ENCODE measurements at places on chromosomes 2 and 18.
A peak's percentile ranks its signal among the peaks of the same experiment; 100 is the strongest.

DNA sequence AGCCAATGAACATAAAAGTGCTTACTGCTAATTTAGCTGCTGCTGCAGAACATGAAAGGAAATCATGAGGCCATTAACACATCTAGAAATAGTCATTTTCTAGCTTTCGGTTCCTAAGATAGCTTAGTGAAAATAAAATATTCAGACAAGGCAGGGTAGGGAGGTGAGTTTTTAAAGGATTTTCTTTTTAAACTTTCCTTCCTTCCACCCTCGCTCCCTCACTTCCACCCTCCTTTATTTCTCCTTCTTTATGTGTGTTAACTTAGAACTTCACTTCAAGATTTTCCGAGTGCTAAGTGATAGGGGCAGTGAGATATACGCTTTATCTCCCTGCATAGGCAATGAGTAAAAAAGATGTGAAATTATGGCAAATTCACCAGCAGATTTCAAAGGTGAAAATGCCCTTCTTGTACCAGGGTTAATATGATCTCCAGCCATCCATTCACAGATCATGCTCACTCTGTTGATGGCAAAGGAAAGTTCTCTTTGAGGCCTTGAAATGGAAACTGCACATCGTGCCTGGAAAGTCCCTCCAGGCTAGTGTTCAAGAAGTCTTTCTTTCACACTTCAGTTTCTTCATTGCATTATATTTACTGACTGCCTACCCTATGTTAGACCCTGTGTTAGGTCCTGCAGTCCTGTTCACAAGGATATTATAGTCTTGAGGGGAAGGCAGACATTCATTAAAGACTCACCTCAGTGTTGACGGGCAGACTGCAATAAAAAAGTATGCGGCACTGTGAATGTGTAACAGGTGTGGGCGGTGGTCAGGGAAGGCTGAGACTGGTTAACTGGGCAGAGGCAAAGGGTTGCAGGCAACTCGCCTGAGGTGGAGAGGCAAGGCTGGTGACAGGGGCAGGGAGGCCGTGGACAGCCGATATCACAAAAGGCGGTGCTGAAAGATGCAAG, 200.8 kb downstream of the PLCL1 start:
- no peak for DNase-seq

- DNase-seq, result peak; percentile 10
Observed at GRCh38 chr18:61992923-61993322, 100.1 kb upstream of the RNF152 start.

DNA sequence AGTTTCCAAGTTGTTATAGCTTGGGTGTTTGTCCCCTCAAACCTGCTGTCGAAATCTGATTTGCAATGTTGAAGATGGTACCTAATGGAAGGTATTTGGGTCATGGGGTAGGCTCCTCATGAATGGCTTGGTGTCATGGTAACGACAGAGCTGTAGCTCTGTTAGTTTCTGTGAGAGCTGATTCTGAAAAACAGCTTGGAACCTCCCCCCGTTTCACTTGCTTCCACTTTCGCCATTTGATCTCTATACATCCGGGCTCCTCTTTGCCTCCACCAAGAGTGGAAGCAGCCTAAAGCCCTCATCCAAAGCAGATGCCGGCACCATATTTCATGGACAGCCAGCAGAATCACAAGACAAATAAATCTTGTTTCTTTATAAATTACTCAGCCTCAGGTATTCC, 1035.1 kb upstream of the SLC39A10 start:
- DNase-seq, result no peak

GRCh38 chr18:49839012-49839411, 25.7 kb upstream of the ACAA2 start:
- DNase-seq, result peak; percentile 69

DNA sequence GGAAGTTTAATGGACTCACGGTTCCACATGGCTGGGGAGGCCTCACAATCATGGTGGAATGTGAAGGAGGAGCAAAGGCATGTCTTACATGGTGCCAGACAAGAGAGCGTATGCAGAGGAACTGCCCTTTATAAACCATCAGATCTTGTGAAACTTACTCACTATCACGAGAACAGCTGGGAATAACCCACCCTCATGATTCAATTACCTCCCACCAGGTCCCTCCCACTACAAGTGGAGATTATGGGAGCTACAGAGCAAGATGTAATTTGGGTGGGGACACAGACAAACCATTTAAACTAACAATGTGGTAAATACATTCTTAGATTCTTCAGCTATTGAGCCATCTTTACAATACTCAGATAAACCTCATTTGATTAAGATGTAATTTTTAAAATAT, 176.1 kb downstream of the SH3BP4 start:
- DNase-seq, result no peak

- DNase-seq, result no peak
Observed at GRCh38 chr2:161355983-161356382, 47.8 kb downstream of the PSMD14 start.

- DNase-seq, result peak; percentile 75
Observed at GRCh38 chr2:217691920-217692666, 310.7 kb downstream of the TNS1 start.

DNA sequence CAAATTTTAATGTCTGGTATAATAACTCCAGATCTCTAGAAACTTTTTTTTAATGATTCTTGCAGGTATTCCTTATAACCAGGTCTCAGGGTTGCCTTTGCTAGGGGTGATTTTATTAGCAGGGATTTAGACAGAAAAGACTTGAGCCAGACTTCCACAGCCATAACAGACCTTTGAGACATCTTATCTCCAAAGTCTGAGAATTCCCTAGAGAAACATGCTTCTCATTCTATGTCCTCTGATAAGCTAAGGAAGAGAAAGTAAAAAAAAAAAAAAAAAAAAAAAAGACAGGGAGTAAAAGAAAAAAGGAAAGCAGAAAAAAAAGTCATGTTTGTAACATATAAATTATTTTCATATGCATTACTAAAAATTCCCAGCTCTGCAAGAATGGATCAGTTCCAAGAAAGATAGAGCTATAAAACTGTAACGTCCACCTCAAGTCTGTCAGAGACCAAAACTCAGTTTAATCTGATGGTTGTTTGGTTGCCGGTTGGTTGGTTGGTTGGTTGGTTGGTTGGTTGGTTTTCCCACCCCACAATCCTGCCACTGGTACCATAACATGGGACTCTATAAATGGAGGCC, 153.8 kb downstream of the COL6A3 start:
- DNase-seq, result no peak

DNA sequence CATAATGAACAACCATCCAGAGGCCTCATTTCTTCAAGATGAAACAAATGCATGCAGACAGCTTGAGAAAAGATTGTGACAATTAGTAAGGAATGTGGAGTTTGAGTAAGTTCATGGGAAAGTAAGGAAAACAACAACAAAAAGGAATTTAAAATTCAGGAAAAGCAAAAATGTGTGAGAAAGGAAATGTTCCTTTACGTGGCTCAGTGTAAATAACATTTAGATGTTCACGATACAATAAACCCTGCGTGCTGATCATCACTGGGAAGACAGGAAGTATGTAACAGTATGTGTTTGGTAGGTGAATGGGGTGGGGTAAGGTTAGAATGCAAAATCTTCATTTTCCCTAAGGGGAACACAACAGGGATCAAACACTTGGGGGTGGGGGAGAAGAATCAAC, 72.7 kb downstream of the TRIP12 start:
- DNase-seq, result no peak

DNA sequence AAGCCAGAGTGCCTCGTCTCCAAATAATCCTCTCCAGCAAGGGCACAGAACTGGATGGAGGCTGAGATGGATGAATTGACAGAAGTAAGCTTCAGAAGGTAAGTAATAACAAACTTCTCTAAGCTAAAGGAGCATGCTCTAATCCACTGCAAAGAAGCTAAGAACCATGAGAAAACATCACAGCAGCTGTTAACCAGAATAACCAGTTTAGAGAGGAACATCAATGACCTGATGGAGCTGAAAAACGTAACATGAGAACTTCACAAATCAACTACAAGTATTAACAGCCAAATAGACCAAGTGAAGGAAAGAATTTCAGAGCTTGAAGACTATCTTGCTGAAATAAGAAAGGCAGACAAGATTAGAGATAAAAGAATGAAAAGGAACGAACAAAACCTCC, 32.3 kb downstream of the WDPCP start:
- DNase-seq, result no peak

GRCh38 chr2:37550190-37550589, 121.3 kb downstream of the CDC42EP3 start:
- no peak for DNase-seq

DNA sequence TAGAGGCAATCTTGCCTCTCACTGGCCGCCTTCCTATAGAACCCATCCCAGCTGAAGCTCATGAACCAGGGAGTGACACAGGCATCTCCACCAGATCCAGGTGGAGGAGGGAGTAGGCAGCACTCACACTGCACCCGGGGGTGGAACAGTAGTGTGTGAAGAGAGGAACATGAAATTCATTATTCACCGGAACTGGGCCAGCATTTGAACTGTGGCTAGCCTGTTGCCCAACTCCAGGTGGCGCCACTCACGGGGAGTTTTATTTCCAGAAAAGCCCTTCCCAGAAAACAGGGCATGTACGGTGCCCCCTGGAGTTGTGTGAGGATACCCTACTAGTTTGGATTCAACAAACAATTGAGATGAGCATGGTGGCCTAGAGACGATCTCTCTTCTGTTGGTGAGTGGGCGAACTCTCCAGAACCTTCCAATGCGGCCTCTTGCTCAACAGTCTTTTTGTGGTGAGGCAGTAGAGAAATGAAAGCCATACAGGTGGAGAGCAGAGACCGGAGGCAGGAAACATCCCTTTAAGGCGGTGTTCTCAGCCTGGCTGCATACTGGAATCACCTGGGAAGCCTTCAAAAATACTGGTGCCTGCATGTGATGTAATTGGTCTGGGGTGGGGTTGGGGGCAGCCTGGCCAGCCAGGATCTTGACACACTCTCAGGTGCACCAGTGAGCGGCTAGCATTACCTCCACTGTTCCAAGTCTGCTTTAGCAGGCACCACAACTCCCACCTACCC, 73.5 kb upstream of the NEDD4L start:
- DNase-seq, result no peak
